Hepatic stellate cell (primary cell): ENCODE measurements at places on chromosomes 3 and 15.

GRCh38 chr3:129085818-129086217, 25.2 kb downstream of the GP9 start:
- no peak for DNase-seq

DNA sequence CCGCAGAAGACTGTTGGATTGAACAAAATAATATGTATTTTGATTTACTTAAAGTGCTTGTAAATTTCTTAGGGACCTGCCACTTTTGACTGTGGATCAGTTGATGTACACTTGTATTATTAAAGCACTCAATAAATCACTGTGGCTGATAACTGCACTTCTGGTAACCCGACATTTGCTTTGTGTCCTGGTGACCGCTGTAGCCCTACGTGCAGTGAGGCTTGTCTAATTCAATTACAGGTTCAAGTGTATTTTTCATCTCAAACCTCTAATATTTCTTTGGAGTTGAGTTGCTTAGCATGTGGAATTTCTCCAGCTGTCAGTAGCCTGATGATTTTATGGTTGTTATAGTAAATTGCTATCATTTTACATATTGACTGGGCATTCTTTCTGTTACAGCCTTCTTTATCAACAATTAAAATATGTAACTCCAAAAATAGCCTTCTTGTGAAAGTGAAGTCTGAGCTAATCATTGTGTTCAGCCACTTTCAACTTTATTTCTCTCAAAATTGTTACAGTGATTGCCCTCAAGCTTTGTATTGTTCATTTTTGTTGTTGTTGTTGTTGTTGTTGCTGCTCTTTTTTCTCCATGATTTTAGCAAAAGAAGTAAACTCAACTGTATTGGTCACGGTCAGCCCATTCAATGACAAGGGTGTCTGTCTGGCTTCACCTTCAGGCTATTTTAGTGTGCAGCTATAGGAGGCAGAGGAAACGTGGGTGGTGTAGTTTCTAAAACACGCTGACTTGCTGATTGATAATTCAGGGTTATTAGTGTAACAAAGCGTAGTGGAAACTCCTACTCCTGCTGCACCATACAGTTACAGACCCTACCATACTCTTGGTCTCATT, 215.1 kb upstream of the UBE2E1 start:
- no peak for DNase-seq

DNA sequence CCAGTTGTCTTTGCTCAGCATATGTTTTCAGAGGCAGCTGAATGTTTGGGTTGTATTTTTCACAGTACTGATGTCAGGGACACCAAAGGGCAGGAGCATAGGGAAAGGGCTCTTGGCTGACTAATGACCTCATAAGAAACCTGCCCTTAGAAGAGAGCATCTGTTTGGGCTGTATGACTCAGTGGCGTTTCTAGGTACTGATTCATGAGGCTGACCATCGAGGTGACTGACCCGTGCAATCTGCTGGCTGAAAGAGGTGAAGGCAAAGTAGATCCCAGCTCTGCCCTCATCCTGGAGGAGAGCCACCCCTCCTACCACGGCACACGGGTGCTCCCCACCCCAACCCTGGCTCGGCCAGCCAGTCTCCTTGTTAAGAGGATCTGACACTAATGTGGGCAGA, 8.3 kb downstream of the LMCD1 start:
- peak; percentile 59 for DNase-seq

GRCh38 chr3:123609063-123609462, 24.2 kb upstream of the HACD2 start:
- DNase-seq: no peak

DNA sequence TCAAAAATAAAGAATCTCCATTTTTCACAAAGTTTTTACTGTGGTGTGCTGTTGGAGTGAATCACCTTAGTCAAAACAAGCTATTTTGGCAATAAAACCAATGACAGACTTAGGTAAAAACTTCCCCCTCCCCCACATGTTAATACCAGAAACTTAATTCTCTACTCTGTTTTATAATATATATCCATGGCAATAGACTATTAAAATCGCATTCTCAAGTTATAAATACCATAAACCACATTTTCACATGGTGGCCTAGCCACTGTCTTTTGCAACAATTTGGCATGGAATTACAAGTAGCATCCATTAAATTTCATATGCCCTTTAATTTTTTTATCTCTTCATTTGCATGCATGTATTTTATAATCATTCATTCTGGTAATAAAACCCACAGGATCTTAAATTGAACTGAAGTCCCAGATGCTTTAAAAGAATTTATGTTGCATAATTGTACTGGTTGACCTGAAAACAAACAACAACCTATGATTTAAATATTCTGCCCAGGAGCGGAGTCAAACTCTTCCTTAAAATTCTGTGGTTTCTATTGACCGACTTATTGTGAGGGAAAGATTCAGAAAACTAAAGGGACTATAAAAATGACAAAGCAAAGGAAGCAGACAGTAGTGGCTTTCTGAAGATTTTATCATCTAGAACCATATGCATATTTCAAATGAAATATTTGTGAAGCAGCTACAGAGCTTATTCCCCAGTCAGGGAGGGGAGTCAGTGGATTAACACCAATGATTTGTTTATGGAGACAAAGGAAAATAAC, 229.0 kb upstream of the TBL1XR1 start:
- DNase-seq: no peak

DNA sequence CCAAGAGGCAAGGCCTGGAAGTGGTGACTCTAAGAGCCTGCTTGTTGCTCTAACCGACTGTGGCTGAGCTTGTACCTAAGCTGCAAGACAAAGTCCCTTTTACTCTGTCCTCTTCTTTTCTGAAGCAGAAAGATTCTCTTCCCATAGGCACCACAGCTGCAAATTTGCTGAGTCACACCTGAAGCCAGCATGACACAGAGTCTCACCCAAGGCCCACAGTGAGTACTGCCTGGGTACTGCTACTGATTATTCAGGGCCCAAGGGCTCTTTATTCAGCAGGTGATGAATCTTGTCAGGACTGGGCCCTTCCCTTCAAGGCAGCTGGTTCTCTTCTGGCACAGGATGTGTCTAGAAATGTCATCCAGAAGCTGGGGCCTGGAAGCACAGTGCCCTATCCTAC, 18.9 kb upstream of the TIGIT start:
- DNase-seq: no peak

GRCh38 chr15:74197176-74197965, 5.2 kb downstream of the STRA6 start:
- no peak for DNase-seq

- peak; percentile 47 for DNase-seq
These were observed 12.2 kb upstream of the VIPR1 start for GRCh38 chr3:42490243-42490642.

- DNase-seq: no peak
These were observed 231.6 kb downstream of the CACNA2D3 start for GRCh38 chr3:54353946-54354345.

DNA sequence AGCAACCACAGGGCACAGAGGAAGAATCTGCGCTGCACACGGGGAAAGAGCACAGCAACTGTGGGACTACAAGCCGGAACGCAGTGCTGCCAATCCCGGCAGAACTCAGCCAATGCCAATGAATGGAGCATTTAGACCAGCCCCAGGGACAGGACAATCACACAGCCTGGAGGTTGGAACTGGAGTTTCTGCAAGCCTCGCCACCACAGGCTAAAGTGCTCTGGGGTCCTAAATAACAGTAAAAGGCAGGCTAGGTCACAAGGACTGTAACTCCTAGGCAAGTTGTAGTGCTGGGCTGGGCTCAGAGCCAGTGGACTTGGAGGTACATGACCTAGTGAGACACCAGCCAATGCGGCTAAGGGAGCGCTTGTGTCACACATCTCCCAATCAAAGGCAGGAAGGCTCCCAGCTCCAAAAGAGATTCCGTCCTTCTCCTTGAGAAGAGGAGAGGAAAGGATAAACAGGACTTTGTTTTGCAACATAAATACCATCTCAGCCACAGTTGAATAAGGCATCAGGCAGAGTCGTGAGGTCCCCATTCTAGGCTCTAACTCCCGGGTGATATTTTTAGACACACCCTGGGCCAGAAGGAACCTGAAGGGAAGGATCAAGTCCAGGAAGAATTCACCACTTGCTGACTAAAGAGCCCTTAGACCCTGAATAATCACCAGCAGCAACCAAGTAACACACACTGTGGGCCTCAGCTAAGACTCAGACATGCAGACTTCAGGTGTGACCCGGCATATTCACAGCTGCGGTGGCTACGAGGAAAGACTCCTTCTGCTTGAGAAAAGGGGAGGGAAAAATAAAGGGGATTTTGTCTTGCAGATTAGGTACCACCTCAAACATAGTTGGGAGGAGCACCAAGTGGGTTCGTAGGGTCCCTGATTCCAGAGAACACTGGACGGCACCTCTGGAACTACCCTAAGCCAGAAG, 85.5 kb upstream of the XXYLT1 start:
- no peak for DNase-seq

- DNase-seq: peak; percentile 78
These were observed 643 bp downstream of the ABCC5 start for GRCh38 chr3:184016811-184017671.

GRCh38 chr3:64354956-64355355, 129.7 kb upstream of the PRICKLE2 start:
- DNase-seq: no peak
